ENCODE measurements at places on chromosomes 11 and 22.

GRCh38 chr11:105579111-105579510, 30.8 kb upstream of the GRIA4 start:
- DNase-seq = no peak

- DNase-seq = no peak
These were observed 26.5 kb downstream of the NARS2 start for GRCh38 chr11:78547931-78548705.

- no peak for DNase-seq
These were observed 1.4 kb downstream of the TNNI2 start for GRCh38 chr11:1839924-1840779.

DNA sequence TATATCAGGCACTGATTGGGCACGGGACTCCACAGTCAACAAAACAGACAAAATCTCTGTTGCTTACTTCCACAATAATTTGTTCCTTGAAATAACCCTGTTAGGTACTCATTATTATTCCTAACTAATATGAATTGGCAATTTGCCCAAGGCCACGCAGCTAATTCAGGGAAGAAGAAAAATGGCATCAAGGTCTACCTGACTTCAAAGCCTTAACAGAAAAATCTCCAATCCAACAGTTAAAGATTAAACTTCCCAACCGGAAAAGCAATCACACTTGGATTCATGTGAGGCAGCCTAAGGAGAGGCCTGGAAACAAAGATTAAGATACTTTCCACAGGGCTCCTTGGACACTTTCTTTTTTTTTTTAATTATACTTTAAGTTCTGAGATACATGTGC, 68.9 kb downstream of the PRCP start:
- DNase-seq = no peak

GRCh38 chr11:18706330-18707243, 8.0 kb downstream of the TMEM86A start:
- no peak for DNase-seq

DNA sequence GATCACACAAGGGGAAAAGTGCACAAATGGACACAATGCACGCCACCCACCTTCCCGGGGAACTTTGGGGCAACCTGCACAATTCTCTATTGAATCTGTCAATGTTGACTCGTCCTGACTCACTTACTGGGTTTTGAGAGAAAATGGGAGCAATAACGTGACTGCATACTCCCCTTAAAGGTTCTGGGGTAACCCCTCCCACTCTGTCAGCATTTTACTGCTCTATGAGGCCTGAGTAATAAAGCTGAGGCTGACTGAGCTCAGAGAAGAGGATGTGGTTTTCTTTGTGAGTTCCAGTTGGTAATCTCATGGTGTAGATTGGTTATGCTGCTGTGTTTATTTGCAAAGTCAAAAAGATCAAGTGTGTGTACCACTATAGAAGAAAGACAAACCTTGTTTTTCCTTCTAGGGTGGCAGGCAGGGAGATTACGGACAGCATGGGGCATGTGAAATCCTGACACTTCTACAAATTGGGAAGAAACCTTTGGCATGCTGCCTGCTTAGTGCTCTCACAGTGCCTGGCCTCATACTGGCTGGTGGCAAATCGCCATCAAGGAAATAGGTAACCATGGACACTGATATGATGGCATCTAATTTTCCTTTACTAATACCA, 16.1 kb upstream of the APOA1 start:
- DNase-seq = no peak

- DNase-seq = no peak
These were observed 10.7 kb downstream of the LSP1 start for GRCh38 chr11:1863352-1864216.

DNA sequence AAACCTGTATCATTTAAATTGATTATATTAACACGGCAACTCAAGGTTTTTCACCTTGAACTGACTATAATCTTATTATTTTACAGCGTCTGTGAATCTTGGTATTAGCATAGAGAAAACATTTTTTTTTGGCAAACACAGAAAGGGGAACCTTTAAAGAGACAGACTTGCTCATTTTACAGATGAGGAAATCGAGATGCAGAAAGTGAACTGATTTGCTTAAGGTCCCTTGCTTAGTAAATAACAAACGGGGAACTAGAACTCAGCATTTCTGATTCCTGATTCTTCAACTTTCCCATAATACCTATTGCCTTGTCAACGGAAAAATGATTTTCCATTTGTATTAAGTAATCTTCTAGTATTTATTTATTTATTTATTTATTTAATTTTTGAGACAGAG, 33.2 kb upstream of the CECR2 start:
- no peak for DNase-seq

DNA sequence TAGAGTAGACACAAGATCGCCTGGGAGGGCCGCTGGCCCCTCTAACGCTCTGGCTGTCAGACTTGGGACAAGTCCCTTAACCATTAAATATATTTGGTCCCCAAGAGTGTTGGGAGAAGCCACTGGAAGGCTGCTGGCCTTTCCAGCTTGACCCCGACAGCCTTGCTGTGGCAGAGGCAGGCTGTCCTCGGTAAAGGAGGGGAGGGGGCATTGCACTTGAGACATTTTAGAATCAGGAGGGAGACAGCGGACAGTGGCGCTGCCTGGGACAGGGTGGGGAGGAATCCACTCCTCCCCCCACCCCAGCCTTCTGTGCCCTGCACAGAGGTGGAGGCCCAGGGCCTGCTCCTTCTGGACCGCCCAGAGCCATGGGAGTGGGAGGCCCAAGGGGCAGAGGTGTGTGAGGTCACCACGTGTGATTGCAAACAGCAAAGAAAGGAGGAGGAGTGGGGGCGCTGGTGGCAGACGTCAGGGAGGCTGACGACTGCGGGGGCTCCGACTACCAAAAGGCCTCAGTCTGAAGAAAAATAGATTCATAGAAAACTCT, 28.9 kb downstream of the APOL1 start:
- no peak for DNase-seq

- no peak for DNase-seq
These were observed 963.4 kb upstream of the CCDC90B start for GRCh38 chr11:84249344-84250135.

GRCh38 chr22:50207383-50208140, 6.8 kb downstream of the SELENOO start:
- DNase-seq = no peak

- no peak for DNase-seq
These were observed 19.4 kb upstream of the TMPRSS4 start for GRCh38 chr11:118057251-118058145.

- DNase-seq = no peak
These were observed 50.2 kb downstream of the APOL3 start for GRCh38 chr22:36110306-36110881.

DNA sequence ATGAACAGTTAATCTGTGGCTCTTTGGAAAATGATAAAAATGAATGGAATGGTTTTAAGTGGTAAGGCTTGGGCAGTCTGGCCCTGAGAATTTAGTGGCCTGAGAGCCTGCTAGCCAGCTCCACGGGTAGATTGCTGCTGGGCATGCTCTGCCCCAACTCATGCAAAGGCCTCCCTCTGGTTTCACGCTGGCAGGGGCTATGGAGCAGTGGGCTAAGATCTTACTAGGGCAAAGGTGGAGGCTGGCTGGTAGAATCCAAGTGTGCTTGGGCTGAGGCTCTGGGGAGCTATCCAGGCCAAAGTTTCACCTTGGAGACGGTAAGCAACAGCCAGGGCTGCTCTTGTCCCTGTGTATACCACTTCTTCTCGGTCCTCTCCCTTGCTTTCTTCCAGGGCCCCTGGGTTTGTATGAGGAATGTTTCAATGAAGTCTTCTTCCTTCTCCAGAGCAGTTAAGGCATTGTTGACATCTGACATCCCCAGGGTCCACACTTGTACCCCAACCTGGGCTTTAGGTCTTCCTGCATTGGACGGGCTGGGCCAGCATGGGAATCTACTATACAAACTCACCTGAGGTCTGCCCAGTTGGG, 27.4 kb downstream of the UBE2L3 start:
- DNase-seq = no peak

GRCh38 chr22:30326255-30326705, 461 bp downstream of the TBC1D10A start:
- DNase-seq = no peak

- DNase-seq = no peak
These were observed 37.4 kb upstream of the TP53I11 start for GRCh38 chr11:44988111-44988510.

- DNase-seq = no peak
These were observed 1.4 kb downstream of the CDC42BPG start for GRCh38 chr11:64842851-64843685.

DNA sequence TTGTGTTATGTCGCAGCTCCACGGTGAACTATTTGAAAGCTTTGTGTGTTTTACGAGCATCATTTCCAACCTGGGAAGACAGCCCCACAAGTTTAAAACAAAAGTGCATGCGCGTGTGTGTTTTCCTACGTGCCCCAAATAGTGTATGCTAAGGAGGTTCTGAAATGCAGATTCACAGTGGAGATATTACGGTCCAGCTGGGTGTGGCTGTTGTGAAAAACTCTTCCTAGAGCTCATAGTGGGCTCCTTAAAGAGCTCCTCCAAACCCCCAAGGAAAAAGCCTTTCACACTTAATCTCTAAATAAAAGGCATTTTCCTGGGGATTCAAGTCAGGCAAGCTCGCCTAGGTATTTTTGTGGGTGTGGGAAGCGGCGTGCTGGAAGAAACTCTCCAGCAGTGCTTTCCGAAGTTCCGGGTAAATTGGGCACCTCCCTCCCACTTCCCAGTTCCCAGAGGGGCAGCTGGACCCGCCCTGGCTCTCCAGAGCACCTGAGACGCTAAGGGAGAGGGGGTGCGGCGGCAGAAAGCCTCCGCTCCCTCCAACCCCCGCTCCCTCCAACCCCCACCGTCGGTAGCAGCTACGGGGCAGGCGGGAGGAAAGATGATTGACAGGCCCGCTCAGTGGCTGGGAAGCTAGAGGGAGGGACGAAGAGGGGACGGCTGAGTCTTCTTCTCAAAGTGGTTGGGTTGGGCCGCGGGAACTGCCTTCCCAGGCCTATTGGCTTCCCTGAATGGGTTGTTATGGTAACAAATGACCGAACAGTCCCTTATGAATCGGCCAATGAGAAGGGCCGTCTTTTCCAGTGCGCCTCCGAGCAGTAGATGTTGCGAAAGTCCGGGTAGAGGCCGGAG, 561 bp upstream of the PCF11 start:
- peak; percentile 91 for DNase-seq
